H9 (cell line): ENCODE measurements at places on chromosomes 6 and 20. TPM values are rescaled to one million over a fixed set of nuclear protein-coding genes. Genes with fewer than 3 reads are reported as not detected.

Gene PACRG
- total RNA-seq: 0.26 TPM in 2 replicates

Gene ADISSP
- total RNA-seq: 79.2 and 80.9 TPM in 2 replicates

Gene ARG1
- not detected in 2 replicates for total RNA-seq

Gene LY86
- not detected in 2 replicates for total RNA-seq

Gene KIFC1
- total RNA-seq: 73.1 and 73.8 TPM in 2 replicates

Gene SYCP2
- total RNA-seq: 0.70 and 0.94 TPM in 2 replicates

Gene BPIFB4
- total RNA-seq: not detected in 2 replicates

DNA sequence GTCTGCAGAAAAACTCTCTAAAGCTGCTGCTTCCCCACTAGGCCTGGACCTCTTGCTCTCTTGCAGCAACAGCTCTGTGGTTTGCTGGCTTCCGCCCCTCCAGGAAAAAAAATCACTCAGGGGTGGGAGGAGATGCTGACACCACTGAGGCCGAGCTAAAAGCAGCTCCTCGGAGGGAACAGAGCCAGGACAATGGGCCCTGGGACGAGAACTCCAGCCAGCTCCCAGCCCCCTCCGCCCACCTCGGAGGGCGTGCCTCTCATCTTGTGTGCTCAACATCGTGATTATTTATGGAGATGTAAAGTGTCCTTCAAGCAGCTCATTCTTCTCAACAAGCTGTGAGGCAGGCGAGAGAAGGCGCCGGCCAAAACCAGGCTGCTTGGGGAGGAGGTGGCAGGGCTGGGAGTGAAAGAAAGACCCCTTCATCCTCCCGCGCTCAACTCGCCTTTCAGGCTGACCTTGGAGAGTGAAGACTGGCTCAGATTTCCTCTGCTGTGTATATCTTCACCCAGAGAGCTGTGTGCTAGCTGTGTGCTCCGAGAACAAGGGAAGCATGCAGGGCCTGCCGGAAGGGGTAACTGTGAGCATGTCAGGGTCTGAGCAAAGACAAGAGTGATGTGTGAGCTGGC lies 53.5 kb upstream of the LRFN2 start:
- DNase-seq: no peak

DNA sequence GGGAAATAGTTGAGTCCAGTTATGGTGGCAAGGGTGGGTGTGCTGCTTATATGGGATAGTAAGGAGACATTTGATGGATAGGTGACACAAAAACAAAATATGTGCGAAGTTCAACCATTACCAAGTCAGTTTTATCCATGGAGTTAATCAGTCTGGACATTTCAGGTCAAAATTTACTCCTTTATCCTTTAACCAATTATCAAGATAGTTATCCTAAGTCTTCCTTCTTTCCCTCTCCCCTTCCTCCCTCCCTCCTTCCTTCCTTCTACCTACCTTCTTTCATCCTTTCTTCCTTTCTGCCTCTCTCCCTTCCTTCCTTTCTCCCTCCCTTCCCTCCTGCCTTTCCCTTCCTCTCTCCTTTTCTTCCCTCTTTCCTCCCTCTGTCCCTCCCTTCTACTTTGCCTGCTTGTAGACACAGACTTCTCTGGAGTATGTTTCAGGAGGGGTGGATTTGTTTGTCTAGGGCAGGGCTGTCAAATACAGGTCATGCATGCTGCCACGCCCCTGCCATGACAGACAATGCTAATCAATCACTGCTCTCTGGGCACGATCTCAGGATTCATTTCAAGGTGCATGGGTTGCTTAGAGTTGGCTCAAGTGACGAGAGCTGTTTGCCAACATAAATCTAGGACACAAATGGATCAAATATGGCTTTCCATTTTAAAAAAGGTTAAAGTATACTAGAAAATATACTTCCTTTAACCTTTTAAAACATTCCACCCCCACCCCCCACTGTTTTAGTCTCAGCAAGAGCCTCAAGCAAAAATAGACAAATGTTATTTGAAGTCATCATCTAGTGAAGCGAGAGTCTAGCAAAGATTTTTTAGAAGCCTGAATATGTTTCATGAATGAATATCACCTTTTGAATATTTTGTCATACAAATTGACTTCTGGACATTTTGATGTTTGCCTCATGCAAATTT lies 281.6 kb upstream of the CITED2 start:
- DNase-seq: no peak

DNA sequence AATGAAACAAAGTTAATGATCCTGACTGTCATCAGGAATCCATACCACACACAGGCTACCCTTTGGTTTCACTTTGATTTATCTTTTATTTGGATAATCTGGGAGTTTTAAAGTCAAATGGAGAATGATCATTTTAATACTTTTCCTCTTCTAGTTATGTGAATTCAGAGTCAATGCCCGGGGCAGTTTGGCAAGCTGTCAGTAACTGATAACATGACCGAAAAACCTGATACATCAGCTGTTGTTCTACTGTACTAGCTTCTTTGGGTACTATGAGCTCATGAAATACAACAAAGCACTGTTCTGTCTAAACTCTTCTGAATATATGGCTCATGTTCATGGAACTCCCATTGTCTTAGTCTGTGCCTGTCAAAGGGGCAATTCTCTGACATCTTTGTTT lies 30.2 kb downstream of the KLHL31 start:
- no peak for DNase-seq

DNA sequence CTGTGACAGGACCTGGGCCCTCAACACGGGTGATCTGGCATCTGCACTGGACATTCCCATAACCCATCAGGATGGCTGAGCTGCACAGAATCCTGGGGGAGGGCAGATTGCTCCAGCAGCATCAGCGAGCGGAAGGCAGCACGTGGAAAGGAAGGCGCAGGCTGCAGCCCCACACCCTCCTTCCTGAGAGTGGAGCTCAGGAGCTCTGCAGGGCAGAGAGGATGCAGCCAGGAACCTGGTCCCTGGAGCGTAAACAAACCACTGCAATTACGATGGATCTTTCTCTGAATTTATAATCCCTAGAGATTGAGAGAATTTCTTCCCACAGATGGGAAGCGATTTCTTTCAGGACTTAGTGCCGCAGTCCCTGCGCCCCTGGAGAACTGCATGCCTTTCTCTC lies 39.7 kb upstream of the EMILIN3 start:
- DNase-seq: no peak

- no peak for DNase-seq
Measured at GRCh38 chr20:53425941-53426340, 167.7 kb downstream of the ZNF217 start.

GRCh38 chr20:25685276-25686080 lies 11.2 kb downstream of the ZNF337 start:
- DNase-seq: no peak

- DNase-seq: no peak
Measured at GRCh38 chr20:44291754-44292153, 19.2 kb downstream of the FITM2 start.

DNA sequence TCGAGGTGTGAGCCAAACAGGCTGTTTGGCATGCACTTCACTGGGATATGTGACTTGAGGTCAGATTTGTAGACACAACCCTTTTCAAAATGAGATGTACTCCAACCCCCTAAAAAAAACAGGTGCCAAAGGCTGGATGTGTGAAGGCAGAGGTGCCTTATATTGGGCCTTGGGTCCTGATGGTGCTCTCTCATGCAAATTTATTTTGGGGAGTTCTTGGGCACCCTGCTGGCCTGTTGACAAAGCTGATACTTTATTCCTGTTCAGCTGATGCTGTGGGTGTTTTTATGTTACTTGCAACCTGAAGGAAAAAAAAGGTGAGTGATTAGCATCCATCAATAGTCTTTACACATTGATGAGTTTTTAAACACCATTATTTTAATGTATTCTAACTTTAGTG lies 121.5 kb downstream of the DNAH8 start:
- DNase-seq: no peak

DNA sequence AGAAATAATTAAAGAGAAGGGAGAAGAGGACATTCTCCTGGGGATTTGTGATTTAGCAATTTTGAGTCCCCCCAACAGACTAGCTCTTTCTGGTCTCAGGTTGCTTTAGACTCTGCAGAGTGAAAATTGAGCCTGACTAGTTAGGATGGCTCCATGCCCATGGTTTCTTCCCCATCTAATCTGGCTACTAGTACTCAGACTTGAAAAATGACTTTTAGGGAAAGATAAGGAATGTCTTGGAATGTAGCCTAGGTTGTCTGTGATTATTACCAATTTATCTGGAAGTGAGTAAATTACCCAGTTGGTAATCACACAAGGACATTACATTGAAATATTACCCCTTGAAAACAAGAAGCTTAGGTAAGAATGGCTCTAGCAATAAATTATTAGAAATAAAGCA lies 4.2 kb downstream of the BEND6 start:
- no peak for DNase-seq

DNA sequence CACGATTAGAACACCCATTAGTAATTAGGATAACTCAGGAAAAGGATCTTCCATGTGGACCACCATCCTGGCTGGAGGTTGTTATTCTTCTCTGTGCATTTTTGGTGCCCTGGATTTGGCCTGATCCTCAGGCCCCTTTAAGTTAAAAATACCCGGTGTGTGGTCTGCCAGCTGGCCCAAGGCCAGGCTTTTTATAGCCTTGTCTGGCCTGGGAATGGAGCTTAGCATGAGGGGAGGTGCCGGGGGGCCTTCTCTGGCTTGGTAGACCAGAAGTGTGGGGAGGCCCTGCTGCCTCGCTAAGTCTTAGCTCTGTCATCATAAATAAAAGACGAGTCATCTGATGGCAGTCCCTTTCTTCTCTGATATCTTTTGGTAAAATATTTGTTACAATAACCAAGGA lies 71.4 kb downstream of the ARID1B start:
- DNase-seq: no peak

- no peak for DNase-seq
Measured at GRCh38 chr6:33440649-33441309, 13.6 kb upstream of the ZBTB9 start.

GRCh38 chr20:23337312-23337711 lies 13.3 kb upstream of the NXT1 start:
- no peak for DNase-seq

DNA sequence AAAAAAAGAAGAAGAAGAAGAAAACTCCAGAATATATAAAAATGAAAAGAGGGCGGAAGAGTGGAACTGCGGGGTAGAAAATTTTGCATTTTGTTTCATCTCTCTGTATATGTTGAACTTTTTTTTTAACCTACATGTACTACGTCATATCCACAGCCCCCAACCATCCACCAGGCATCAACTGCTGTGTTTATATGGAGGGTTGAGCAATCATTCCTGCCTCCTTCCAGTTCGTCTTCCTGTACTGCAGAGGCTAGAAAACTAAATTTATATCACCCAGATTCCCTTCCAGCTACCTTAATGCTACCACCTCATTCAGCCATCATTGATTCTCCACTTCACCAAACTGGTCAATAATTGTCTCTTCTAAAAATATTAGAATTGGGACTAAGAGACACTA lies 9.5 kb upstream of the SIGLEC1 start:
- no peak for DNase-seq

DNA sequence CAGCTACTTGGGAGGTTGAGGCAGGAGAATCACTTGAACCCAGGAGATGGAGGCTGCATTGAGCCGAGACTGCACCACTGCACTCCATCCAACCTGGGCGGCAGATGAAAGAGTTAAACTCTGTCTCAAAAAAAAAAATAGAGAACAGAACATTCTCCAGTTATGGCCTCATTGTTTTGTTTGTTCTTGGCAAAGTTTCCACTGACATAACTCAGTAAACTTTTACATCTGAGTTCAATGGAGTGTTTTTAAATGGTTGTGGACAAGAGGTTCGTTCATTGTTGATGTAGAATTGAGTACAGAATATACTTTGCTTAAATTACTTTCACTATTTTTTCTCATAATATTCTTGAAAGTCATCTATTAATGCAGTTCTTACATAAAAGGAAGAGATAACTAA lies 42.2 kb upstream of the IFNGR1 start:
- no peak for DNase-seq

DNA sequence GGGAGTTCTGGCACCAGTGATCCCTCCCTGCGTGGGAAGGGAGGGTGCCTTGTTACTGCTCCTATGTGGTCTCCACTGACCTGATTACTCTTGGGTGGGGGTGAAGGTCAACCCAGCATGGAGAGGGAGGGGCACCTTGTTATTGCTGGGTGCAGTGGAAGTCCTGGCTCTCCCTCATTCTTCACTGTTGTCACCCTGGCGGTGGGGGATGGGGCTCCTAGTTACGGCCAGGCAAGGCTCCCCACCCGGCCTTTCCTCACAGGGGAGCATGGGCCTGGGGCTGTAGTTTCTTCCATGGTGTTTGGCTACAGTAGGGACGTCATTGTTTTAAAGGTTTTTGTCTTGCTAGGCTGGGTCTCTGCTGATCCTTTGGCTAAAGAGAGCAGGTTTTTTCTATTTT lies 40.8 kb downstream of the PACSIN1 start:
- no peak for DNase-seq

DNA sequence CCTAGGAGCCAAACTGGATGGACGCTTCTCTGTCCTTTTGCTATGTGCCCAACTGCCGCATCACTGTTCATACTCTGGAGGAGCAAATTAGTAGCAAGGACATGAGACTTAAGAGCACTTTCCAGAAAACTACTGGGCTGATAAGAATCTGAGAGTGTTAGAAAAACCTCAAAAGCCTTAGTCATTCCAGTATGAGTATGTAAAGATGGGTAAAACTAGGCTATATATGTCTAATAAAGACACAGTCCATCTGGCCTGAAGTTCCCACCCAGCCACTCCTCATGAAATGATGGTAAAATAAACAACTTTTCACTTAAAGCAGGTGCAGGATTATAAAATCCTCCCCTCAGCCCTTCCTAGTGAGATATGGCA lies 30.6 kb downstream of the SHLD1 start:
- DNase-seq: no peak

DNA sequence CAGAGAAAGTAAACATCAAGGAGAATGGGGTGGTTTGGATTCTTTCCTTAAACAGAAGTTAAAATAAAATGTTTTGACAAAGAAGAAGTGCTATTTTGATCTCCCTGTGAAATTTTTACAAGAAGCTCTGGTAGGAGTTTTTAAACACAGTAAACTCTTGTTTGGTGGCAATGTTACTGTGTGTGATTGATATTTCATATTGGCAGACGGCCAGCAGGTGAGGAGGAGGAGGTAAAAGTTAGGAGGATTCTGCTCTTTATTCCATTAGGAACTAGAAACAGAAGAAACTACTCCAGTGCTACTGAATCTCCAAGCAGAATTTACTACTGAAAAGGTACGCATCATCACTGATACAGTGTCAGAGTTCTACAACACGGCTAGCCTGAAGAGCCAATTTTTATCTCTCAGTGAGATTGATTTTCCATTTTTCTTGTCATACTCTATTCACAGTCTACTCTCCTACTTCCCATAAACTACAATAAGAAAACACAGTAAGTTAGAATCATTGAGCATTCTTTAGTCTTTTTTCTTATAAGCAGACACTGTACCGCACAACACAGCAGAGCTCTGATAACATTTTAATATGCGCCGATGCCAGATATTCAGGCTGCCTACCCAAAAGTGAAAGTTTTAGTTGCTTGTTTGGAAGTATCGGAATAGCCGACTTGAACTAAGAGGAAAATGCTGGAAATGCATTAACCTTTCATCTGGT lies 21.2 kb upstream of the AFDN start:
- no peak for DNase-seq

DNA sequence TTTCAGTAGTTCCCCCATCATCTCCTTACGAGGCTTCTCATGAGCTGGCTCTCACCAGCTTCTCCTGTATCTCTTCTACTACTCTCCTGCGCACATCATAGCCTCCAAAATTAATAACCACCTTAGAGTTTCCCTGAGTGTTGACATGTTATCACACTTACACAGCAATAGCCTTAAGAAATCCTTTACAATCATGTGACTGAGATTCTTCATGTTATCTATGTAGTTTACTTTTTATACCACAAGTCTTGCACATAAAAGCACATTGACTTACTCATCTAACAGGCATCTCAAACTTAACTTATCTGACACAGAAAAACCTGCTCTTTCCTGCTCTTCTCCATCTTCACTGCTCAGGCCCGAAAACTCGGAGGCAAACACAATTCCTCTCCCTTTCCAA lies 103.7 kb upstream of the TAB2 start:
- no peak for DNase-seq

- DNase-seq: no peak
Measured at GRCh38 chr6:39882531-39882899, 51.7 kb downstream of the MOCS1 start.
